ENCODE measurements at places on chromosomes 2 and 18. TPM values are rescaled to one million over a fixed set of nuclear protein-coding genes. Genes with fewer than 3 reads are reported as not detected.

DNA sequence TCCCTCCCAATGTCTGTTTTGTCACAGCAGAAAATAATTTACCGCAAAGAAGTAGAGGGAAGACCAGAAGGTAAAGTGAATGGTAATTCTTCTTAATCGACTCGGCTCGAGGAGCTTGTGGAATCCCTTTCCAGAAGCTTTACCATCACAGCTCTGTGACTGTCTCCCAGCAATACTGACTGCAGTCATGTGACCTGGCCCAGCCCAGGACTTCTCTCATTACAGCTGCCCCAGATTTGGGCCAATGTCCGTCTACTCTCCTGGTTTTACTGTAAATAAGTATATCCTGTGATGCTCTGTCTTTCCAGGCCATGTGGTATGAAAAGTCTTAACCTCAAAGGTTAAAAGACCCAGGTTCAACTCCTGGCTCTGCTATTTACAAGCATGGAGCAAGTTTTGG is 18.9 kb upstream of the ELOA2 start:
- no peak for DNase-seq

DNA sequence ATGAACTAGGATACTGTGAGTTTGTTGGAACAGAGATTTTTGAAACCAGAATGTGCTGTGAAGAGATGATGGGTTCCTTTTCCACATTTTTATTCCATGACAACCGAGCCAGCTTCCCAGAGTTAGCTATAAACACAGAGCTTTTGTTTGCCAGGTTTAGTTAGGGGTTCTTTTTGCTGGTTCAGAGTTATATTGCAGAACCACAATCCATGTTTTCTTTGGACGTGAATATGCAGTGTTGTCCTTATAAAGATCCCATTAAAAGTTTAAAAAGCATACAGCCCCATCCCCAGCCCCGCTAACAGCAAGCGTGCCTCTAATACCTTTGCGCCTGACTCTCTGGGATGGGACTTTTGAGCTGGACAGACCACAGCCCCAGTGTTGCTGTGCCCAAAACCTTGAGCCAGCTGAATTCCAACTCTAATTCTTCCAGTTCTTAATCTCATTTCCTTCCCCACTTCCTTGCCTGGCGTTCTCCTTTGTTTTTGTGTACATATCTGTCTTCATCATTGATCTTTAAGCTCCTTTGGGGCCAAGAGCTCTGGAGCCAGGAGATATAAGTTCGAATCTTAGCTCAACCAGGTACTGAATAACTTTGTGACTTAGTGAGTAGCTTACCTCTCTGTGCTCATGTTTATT is 72.3 kb downstream of the SPATS2L start:
- no peak for DNase-seq

Gene OR6B2
- total RNA-seq, result not detected

- no peak for DNase-seq
Measured at GRCh38 chr18:32096946-32097345, 5.3 kb downstream of the RNF138 start.

- DNase-seq, result no peak
Measured at GRCh38 chr2:59655809-59656208, 897.6 kb downstream of the BCL11A start.

- no peak for DNase-seq
Measured at GRCh38 chr18:7482342-7482741, 84.8 kb upstream of the PTPRM start.

Gene SYT4
- total RNA-seq, result 18.4 TPM

DNA sequence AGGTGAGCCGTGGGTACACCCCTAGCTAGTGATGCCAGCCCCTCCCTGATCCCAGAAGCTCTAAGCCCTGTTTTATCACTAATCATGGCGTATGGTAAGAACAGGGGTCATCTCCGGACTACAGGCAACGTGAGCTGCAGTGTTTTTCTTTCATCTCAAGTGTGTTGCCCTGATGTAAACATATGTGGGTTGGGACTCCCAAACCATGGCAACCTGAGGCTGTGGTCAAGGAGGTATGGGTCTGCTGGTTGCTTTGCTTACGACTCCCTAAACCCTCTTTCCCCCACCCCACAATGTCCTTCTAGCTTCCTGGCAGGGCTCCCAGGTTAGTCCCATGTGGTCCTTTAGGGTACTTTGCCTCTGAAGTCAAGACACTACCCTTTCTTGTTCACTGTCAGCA is 53.6 kb upstream of the AFF3 start:
- DNase-seq, result no peak

Measured in omental fat pad (tissue), 4 donors.